ENCODE measurements at places on chromosomes 7 and 10.
A peak's percentile ranks its signal among the peaks of the same experiment; 100 is the strongest.

- no peak for DNase-seq
Measured at GRCh38 chr10:75469006-75469616, 37.7 kb downstream of the LRMDA start.

DNA sequence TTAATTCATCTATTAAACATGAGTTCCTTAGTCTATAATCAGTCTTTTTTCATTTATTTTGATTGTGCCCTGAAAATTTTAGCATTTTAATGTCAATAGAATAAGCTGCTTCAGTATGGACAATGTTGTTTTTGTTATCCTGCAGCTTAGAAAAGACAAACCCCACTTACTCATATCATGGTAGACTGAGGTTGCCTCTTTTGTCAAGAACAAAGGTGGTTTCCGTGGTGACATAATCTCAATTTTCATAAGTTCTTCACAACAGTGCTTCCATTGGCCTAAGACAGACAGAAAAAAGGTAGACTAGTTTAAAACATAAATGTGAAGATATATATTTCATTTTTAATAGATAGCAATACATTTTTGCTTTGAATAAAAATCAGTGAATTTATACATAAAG lies 69.1 kb downstream of the RTKN2 start:
- DNase-seq: no peak

GRCh38 chr10:99913831-99914235 lies 95.9 kb downstream of the DNMBP start:
- DNase-seq: no peak

- peak; percentile 15 for DNase-seq
Measured at GRCh38 chr10:88157981-88158465, 294.6 kb downstream of the PTEN start.

GRCh38 chr10:124030061-124030460 lies 63.3 kb downstream of the CHST15 start:
- no peak for DNase-seq

- no peak for DNase-seq
Measured at GRCh38 chr7:4820405-4820966, 41.3 kb downstream of the PAPOLB start.

- DNase-seq: no peak
Measured at GRCh38 chr10:18404530-18404929, 246.9 kb downstream of the NSUN6 start.

DNA sequence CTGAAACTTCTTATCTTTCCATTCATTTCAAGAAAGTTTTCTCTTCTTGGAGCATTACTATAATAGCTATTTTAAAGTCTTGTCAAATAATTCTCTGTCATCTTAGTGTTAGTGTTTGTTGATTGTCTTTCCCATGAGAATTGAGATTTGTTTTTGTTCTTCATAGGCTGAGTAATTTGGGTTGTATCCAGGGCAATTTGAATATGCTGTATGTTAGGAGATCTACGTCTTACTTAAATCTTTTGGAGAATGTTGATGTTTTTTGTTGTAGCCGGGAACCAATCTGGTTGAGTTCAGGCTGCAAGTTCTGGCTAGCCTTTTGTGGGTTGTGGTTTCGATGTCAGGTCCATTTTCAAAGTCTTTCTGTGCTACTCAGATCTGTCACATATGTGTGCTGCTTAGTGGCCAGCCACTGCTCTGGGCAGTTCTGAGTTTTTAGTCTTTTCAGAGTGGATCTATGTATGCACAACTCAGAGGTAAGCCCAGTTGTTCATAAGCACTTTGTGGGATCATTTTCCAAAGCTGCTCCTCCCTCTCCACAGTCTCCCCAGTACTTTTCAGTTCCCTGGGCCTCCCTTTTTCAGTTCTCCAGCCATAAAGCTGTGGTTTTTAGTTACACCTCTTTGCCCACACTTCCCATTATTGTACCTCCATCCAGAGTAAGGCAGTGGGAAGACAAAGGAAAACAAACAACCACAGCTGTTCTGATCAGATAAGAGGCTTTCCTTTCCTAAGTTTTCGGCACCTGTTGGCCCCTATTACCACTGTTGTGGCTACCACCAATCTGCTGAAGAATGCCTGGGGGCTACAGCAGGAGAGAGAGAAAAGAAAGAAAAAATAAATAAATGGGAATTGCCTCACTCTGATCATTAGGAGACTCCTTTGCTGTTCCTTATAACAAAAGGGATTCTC lies 4.7 kb upstream of the CCNJ start:
- DNase-seq: no peak

DNA sequence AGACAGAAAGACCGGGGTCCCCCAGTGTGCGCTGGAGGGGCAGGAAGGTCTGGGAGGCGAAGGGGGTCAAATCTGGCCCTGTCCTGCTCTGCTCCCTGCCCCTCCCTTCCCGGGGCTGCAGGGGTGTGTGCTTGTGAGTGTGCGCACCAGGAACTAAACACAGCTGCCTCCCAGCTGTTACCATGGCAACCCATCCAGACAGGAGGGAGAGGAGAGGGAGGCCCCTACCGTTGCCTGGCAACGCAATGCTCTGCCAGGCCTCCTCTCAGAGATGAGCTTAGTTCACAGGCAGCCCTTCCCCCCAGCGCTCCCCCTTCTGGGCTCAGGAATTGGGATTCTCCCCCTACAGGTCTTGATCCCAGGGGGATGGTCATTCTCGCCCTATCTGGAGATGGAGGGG lies 6.1 kb downstream of the NYAP1 start:
- peak; percentile 94 for DNase-seq

- DNase-seq: no peak
Measured at GRCh38 chr7:30752979-30753378, 1.0 kb downstream of the INMT start.

DNA sequence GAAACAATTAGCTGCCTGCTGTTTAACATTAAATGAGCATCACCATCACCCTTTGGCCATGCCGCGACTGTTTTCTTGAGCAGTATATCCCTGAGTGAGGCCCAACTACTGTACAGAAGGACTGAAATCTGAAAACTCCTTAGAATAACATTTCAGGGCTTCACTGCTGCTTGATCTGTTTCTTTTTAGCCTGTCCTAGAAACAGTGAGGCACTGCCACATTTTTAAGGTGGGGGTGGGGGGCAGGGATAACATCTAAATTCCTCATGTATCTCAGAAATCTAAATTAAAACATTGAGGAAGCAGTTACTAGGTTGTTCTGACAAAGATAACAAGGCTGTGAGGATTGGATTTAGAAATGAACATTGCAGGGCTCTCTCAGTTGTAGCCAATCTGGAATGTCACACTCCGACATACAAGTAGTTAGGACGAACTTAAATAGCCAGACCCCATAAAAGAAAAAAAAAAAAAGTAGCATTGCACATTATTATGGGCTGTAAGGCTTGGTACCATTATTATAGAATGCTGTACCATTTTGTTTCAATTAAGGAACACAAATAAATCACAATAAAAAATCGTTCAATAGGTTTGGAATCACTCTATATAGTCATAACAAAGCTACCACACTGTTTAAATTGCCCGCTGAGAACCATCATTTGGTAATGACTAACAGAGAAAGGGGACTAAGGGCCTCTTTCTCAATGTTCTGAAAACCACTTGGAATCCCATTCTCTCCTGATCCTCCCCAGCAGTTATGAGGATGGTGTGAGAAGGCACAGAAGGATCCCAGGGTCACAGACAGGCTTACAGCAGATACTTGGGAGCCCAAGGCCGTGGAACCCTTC lies 256.1 kb downstream of the INHBA start:
- no peak for DNase-seq

GRCh38 chr7:121440857-121441503 lies 44.9 kb upstream of the FAM3C start:
- no peak for DNase-seq

DNA sequence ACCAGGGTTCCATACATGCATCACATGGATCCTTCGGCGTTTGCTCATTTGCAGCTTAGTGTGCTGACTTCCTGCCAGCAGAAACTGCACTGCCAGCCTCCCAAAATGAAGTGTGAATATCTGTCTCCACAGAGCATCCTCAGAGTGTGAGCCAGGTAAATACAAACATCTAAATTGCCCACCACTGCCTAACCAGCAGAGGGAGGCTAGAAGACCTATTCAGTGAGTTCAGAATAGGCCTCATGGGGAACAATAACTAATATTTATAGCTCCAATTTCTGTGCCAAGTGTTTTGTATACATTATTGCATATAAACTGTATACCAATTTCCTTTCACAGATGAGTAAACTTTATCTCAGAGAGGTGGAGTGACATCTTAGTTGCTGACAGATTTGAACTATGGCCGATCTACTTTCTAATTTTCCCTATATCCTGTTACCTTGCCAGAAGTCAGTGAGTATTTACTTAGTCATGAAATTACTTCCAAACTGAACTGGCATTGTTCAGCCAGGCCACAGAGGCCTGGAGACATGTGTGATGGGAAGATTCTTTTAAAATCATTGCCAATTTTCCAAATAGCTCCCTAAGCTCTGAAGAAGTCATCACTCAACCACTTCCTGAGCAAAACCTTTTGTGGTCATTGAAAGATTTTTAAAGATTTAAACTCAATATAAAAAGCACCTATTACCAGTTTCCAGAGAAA lies 926.5 kb upstream of the GHITM start:
- DNase-seq: no peak

DNA sequence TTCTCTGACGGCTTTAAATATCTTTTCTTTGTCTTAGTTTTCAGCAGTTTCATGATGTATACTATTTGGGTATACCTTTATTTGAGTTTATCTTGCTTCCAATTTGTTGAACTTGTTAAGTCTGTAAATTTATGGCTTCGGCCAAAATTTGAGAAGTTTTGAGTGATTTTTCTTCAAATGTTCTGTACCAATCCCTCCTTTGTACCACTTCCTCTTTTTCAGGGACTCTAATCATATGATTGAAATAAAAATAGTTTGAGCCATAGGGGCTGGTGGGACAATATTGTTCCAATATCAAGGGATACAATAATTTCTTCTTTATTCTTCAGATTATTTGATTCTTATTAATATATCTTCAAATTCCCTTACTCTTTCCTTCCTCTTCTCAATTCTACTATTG lies 43.1 kb upstream of the CTTNBP2 start:
- DNase-seq: no peak

Measured in 8988T (cell line).